Activated effector memory CD4-positive, alpha-beta T cell treated with anti-CD3 and anti-CD28 coated beads, Interleukin-2, amount 50 U/mL, for 16 hours (primary cell): ENCODE measurements at places on chromosomes 12 and 14.

- DNase-seq, result no peak
Observed at GRCh38 chr12:95607642-95608041, 56.4 kb upstream of the USP44 start.

DNA sequence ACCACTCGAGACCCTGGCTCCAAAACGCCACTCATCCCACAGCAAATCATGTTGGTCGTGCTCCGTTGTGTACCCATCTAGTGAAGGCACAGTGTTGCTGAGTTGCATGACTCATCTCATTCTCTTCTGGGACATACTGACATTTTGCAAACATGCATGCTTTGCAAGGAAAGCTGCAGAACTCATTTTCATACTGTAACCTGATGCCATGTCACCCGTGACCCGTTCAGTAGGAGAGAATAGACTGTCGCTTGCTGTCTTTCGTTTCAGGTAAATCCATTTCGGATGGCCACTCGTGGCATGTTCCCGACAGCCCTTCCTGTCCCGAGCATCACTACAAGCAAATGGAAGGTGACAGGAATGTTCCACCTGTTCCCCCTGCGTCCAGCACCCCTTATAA, 78.2 kb downstream of the ESR2 start:
- no peak for DNase-seq

DNA sequence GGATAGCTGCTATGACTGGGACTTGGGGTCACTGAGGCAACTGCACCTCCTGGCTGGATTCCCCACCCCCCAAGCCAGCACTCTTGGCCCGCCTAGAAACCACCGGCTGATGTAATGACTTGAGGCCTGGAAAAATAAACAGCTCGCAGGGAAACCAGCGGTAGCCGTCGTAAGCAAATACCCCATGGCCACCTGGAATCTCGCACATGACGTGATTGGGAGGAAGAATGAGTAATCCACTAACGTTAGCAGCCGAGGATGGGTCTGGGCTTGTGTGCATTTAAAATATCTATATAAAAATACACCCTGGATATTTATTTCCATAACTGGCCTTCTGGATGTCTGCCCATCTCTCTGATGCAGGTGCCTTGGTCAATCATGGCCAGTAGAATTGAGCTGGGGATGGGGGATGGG, 120.1 kb downstream of the SMOC1 start:
- DNase-seq, result no peak

DNA sequence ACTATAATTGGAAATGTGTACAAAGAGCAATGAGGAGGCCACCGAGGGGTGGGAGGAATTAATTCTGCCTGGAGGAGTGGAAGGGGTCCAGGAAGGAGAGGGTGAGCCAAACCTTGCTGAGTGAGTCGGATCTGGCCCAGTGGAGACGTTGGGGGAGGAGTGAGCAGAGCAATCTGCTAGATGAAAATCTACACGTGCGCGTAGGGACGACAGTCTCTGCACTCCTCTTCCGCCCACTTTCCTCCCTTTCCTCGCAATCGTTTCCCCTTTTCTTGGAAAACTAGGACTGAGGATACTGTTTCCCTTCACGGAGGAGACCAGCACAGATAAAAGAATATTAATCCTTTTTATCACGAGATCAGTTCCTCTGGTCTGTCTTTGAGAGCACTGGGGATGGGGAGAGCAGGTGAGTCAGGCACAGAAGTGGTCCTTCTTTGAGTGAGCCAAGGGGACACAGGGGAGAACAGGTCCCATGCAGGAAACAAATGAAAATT, 2.9 kb upstream of the NAB2 start:
- DNase-seq, result peak; percentile 73

GRCh38 chr12:91786499-91787272, 359.0 kb downstream of the BTG1 start:
- DNase-seq, result no peak
